ENCODE measurements at places on chromosomes 2 and 18.

GRCh38 chr2:191314697-191315364 is 69.6 kb downstream of the MYO1B start:
- no peak for DNase-seq

- no peak for DNase-seq
Observed at GRCh38 chr2:231332388-231332787, 63.1 kb upstream of the B3GNT7 start.

DNA sequence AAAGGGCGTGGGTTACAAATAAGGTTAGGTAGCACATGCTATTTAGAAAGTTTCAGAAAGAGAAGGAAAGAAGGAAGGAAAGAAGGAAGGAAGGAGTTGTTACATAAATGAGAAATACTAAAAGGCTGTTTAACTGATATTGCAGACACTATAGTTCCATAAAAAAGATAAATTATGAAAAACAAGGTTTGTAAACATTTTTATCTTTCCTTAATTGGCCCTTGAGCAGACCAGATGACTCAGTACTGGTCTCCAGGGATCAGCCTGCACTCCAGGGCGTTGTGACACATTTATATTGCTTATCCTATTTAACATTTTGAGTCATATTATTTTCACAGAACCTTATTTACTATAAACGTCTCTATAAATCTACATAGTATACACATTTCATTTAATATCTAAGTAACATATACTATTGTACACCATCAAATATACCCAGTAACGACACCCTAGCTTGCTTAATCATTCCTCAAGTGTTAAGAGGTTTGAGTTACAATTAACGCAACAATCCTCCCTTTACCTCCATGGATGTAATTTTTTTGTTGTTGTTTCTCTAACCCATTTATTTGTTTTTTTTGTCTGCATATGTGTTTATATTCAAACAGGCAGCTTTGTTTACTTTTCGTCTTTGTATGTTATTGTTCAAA is 2.8 kb upstream of the RAB31 start:
- no peak for DNase-seq

- no peak for DNase-seq
Observed at GRCh38 chr2:29117636-29118303, 2.6 kb downstream of the CLIP4 start.

DNA sequence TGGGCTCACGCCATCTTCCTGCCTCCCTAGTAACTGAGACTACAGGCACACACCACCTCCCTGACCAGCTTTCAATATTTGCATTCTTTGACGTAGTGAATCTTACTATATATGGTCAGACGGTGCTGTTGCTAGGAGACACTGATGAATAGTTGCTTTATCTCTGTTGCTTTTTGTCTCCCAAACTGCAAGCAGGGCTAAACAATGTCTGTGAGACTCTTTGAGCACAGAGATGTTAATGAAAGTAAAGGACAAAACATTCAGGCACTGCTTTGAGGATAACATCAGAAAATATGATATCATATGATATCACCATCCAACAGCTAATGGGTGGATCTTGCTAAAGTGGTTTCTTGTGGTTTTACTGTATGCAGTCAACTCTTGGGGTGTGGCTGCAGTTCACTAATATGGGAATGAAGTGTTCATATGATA is 43.0 kb downstream of the EMILIN2 start:
- DNase-seq = no peak

DNA sequence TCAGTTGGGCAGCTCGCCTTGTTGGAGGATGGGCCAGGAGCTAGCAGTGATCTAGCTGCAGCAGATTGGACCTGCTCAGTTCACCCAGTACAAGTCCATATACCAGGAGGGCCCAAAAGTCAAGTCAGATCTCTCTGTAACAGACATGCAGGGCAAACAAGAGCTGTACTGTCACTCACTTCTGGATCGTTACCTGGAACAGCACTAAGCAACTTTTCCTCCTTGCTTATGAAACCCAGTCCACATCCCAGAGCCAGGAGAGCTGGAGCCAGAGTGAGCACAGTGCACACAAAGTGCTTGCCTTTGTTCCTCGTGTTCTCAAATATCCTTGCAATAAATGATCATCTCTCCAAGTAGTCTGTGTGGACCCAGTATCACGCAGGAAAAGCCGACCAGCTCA is 244.1 kb upstream of the FOSL2 start:
- no peak for DNase-seq

- no peak for DNase-seq
Observed at GRCh38 chr2:28909655-28910353, 15.3 kb downstream of the WDR43 start.

GRCh38 chr18:10398571-10398970 is 55.9 kb upstream of the APCDD1 start:
- DNase-seq = no peak

DNA sequence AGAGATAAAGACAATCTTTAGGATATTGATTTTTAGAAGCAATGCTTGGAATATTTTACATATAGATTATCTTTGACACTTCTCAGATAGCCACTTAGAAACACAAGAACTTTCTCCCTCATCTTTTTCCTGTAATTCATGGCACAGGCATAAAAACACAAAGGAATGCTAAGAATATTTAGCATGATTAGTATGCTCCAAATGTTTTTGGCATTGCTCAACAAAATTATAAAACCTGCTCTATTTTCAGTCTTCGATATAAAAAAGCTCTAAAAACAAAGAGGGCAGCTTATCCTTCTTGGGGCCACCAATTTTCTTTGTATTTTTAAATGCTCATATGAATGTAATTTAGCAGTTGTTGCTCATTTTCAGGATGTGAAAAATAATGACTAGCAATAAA is 90.8 kb downstream of the RAD51AP2 start:
- no peak for DNase-seq

GRCh38 chr2:106109675-106110424 is 84.3 kb downstream of the UXS1 start:
- DNase-seq = no peak

- DNase-seq = no peak
Observed at GRCh38 chr18:46591783-46592391, 65.1 kb downstream of the LOXHD1 start.

DNA sequence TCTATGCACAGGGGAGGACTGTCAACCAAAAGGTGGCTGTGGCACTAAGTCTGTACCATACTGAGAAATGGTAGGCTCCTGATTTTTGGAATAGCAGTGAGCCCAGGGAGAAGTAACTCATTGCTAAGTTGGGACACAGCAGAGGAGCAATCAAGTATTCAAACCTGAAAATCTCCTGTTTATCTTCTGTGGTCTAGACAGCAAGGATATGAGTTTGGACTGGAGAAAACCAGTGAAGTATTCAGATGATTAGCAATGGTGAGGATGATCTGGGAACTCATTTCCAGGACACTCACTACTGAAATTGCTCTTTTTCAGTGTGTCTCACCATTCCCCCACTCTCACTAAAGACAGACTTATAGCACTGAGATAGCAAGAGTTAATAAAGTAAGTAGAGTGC is 112.0 kb downstream of the GULP1 start:
- no peak for DNase-seq

- DNase-seq = no peak
Observed at GRCh38 chr2:147548451-147548850, 296.4 kb upstream of the ACVR2A start.

DNA sequence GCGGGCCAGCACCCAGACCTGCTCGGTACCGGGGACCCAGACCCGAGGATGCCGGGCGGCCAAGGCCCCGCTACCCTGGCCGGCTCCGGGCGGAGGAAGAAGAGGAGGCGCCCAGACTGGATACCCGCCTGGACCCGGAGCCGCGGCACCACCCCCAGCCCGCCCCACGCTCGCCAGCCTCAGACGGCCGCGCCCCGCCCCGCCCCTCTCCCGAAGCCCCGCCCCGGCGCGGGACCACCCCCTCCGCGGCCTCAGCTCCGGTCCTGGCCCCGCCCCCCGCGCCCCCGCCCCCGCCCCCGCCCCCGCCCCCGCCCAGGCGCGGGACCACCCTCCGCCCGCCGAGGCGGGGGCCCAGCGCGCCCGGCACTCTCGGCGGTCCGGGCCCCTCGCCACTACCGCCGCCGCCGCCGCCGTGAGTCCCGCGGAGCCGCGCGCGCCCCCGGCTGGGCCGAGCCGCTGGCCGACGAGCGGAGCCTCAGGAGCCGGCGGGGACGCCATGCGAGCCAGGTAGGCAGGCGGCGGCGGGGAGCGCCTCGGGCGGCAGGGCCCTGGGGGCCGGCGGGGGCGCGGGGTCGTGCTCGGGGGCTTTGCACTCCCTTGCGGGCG is at the start of gene SH3BP4:
SH3BP4 (plus strand) TSS at position 354 of the 606 bp plus-strand sequence. CDS start 82,986 bp downstream, outside the sequence.
- DNase-seq = peak; percentile 64

DNA sequence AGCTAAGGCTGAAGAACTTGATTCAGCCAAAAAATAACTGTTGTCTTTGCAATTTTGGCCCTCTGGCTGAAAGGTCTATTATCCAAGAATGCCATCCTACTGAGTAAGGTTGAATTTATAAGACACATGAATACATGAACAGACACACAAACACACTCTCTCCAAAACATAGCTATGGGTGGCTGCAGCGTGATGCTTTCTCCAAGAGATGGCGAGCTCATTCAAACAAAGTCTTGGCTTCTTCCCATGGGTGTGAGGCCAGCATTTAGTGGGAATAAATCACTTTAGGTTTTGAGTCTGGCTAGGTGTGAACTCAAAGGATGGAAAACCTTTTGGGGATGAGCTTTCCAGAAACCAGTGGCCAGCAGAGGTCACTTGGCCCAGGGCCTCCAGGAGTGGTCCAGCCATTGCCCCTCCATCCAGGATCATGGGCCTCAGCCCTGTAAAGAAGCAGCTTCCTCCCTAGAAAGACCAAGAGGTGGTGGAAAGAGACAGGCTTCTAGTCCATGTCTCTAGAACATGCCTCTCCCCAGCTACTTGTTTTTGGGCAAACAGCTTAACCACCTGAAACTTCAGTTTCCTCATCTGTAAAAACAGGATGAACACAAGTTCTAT is 11.0 kb upstream of the OSR1 start:
- DNase-seq = no peak

- no peak for DNase-seq
Observed at GRCh38 chr2:109637749-109638570, 23.8 kb downstream of the SOWAHC start.

DNA sequence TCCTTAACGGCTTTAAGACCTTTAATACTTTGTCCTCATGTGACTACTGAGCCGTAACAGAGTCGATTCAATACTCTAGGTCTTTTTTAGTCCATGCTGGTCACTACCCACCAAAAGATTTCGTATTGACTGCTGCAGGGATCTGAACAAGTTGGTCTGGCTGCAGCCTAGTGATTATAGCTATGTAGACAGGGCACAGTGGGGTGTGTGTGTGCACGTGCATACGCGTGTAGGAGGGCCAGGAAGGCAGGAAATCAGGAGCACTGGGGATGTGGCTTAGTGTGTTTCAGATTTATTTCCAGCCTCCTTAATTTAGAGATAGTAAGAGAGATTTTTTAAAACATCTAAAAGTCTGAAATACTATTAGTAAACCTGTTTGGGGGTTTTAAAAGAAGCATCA is 161.4 kb downstream of the MYO3B start:
- no peak for DNase-seq

DNA sequence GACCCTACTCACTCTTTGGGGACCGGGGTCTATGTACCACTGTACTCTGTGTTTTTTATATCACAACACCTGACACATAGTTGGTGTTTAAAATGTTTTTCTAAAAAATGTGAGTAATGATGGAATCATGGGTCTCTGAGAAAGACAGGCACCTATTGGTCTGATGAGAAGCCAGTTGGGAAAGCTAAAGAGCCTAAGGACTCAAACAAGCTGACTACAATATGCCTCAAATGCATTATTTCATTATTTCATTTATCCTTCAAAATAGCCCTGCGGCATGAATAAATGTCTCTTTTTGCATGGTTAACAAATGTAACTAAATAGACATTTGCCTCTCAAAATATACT is 102.9 kb upstream of the SCN1A start:
- DNase-seq = no peak

- DNase-seq = no peak
Observed at GRCh38 chr18:35466815-35467623, 30.7 kb downstream of the INO80C start.

DNA sequence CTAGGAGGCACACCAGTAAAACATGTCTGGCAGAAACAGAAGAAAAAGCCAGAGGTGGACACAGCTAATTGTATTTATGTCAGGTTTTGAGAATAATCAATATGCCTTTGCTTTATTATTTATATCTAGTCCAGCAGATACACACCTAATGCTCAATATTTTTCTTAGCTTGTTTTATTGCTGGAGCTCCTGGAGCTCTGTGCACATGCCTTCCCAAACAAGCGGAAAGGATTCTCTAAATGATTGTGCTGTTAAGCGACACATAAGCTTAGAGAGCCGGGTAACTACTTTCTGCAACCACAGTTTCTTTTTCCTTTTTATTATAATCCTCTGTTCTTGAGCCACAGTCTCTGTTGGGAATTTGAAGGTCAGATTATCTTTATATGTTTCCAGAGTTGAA is 177.3 kb upstream of the ST6GAL2 start:
- DNase-seq = no peak

DNA sequence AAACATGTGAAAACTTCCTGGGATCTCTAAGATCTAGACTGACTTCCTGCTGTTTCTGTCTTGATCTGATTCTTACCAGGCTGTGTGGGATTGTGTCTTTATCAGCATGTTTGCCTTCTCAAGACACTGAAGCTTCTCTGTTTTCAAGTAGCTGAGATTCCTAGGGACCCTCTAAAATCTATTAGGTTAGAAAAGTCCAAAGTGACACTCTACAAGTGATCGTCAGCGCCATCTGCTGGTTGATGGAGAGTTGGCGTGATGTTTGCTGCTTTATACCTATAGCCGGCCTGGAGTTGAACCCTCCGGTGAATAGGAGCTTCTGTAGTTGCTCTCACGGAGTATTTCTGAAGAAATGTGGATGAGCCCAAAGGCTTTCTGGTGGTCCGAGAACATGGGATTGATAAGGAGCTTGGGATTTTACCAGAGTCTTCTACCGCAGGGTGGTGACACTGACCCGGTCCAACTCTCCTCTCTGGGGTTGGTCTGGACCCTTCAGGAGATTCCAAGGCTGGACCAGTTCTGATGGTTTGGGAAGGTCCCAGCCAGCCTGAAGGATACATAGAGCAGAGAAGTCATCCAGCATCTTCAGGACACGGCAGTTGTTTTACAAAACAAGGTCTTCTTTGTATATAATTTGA is 96.0 kb upstream of the TTC39C start:
- peak; percentile 5 for DNase-seq

DNA sequence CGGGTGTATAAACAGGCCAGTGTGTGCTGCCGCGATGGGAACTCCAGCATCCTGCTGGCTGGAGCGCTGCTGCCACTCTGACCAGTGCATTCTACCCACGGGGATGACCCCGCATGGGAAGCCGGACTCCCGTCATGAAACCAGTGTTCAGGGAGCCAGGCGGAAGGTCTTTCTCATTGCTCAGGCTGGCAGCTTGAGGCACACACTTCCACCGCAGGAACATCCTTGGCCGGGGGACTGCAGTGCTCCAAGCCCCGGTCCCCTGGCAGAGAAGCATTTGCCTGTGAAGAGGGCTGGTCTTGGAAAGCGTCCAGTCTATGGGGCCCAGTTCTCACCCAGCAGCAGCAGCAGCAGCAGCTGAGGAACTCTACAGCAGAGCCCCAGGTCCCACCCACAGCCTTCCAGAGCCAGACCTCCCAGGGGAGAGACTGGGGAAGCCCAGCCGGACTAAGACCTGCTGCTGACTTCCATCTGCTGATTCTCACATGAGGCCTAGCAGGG is 235.9 kb downstream of the KLHL29 start:
- no peak for DNase-seq

- no peak for DNase-seq
Observed at GRCh38 chr18:56645415-56646016, 5.6 kb upstream of the WDR7 start.

All from nucleus accumbens (tissue), 56 donors.